NCI-H2081 treated with DMSO at 0.1 percent for 48 hours (cell line): ENCODE measurements at places on chromosomes 11 and 22.

DNA sequence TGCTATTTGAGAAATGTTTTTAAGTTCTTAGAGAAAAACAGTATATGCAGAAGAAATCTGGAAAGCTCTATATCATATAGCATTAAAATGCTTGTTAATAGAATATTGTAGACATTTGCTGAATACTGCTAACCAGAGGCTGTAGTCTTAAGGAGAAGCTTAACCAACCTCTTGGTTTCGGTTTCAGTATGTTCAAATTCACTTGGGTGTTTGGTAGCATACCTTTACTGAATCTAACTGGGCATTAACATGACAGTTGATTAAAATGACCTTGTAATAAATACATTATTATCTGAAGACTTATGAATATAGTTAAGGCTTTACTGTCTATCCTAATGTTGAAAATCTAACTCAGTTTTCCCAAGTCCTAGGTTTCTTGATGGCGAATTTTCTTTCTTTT, 5.4 kb downstream of the PCF11 start:
- no peak for DNase-seq

DNA sequence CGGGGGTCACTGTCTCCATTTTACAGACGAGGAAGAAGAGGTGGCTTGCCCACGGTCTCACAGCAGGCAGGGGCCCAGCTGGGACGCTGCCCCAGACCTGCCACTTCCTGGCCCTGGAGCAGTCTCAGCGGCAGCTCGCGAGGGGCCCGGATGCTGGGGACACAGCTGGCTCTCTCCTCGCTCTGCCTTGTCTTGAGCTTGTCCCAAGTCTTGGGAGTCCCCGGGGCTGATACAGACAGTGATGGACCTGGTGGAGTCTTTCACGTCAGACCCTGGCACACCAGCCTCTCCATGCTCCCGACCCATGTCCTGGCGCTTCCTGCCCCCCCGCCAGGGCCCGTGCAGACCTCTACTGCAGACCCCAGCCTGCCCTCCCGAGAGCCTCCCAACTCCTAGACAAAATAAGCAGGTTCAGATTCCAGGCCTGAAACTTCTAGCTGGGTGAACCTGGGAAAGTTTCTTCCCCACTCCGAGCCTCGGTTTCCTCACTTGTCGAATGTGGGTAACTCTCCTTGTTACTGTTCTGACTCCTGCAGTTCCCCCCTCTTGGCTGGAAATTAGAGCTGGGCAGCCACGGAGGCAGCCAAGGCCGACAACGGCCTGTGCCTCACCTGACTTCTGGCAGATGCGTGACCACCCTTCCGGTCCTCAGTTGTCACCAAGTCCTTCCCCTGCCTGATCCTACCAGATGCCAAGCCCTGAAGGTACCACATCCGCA, 145.4 kb downstream of the CACNA1I start:
- DNase-seq = no peak

- DNase-seq = no peak
Measured at GRCh38 chr22:37242395-37242918, 1.6 kb downstream of the RAC2 start.

DNA sequence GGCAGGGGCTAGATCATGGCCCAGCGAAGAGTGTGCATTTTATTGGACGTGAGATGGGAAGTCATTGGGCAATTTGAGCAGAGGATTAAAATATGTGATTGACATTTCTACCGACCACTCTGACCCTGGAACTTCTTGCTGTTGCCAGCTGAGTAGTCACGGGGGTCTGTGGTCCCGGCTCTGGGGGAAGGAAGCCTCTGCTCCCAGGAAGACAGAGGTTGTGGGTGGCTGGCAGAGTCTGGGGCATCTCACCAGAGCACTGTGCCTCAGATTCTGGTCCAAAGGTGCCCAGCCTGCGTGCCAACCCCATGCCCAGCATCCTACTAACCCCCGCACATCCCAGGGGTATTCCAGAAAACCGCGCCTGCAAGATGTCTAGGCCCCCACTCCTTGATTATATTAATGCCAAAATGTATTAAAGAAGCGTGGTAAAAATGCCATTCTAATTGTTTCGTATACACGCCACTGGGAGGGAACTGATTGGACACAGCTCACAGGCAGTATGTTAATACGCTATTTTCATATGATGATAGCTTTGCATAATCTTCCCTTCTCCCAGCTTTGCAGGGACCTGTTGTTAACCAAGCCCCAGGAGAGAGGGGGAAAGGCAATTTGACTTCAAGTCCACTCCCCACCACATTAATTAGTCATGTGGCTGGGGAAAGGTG, 25.3 kb upstream of the LMO1 start:
- no peak for DNase-seq
